ENCODE measurements at places on chromosomes 12 and 14.

DNA sequence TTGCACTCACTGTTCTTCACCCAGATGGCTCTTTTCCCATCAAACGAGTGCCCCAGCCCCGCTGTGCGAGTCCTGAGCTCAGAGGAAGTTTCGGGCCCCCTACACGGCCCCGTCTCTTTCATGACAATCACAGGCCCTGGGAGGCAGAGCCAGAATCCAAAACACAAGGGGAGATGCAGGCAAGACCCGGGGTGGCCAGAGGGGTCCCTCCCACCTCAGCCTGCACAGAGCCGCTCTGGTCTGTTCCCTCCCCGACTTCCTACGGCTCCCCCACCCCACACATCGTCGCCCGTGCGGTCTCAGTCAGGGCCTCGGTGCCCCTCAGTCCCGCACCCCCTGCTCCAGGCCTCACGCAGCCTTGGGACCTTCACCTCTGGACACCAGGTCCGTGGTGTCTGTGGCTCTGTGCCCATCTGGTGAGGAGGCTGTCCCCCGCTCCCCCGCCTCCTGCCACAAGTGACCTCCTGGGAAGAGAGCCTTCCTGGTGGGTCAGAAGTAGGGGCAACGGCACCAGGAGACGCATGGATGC, 8.9 kb downstream of the GPR132 start:
- DNase-seq, result no peak

DNA sequence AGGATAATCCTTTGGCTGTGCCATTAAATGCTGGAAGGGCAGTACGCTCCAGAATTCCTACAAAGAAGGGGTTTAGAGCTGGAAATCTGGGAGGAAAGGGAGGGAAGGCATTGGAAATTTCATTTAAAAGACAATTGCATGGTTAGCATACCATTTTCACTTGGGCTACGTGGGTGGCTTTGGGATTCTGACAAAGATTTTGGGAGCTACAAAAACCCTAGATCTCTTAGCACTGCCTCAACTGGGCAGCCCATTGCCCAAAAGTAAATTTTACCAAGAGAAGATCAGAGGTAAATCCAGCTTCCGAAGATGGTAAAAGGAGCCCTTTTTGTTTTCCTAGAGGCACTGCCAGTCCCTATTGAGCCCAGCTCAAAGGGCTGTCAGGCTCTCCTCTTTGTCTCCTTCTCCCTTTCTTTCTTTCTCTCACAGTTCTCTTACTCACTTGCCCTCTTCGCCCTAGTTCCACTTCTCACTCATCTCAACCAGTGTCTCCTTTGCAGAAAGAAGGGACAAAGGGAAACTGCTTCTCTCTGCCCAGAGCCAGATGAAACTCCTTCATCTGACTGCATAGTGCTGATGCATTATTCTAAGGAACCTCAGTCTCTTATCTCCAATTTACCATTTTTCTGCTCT, 125.4 kb upstream of the PLEKHA5 start:
- no peak for DNase-seq

DNA sequence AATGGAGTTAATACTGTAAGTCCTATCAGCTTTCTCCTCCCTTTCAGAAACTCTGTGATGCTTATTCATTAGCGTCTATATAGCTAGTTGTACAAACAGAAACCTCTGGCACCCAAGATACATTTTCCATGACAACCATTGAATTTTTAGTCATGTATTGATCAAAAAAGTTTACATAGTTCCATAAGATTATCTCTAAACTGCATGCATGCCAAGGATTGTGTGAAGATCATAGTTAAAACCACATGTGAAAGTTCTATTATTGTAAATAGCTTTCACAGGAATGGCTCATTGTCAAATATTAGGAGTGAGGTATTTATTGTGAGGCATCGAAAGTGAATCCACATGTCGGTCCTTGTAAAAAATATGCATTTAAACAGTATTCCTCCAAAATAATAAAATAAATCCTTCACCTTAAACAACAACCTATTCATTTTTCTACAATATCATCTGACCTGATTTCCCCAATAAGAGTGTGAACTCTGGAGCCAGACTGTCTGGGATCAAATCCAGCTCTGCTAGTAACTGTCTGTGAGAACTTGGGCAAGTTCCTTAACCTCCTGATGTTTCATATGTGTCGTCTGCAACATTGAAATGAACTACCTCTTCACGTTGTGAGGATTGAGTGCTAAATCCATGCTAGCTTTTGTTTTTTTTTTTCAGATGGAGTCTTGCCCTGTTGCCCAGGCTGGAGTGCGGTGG, 10.6 kb upstream of the CDKL1 start:
- no peak for DNase-seq

DNA sequence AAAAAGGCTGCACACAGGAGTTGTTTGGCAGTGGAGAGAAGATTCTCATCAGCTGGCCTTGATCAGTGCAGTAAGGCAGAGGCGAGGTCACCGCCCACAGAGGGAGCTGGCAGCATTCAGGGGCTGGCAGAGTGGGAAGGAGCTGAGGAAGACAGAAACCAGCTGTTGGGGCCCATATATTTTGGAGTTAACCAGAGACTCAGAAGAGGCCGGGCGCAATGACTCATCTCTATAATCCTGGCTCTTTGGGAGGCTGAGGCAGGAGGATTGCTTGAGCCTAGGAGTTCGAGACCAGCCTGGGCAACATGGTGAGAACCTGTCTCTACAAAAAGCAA, 17.7 kb downstream of the SMCO2 start:
- DNase-seq, result no peak

- no peak for DNase-seq
These were observed 183.3 kb downstream of the CCDC59 start for GRCh38 chr12:82174936-82175335.

- no peak for DNase-seq
These were observed 48.5 kb downstream of the CYP46A1 start for GRCh38 chr14:99732436-99733210.

- DNase-seq, result no peak
These were observed 35.8 kb downstream of the NUMB start for GRCh38 chr14:73422515-73422914.

DNA sequence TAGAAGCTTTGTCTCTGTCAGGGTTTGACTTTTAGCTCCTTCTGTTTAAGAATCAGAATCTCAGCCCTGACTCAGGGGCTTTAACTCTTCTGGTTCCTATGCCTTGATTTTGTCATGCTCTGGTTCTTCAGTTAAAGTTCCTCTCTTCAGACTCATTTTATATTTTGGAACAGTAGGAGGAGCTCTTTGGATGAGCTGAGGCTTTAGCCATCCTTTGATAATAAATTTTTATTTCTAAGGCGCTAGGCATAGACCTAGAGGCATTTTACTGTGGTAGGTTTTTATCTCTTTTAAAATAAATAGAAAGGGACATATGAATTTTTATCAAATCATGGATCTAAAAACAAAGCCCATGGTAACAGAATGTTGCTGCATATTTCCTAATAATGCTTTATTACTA, 51.7 kb downstream of the ATP23 start:
- no peak for DNase-seq

- no peak for DNase-seq
These were observed 163.1 kb downstream of the TTC8 start for GRCh38 chr14:88987516-88987915.

- DNase-seq, result no peak
These were observed 281.6 kb upstream of the SLC16A7 start for GRCh38 chr12:59314209-59314608.

GRCh38 chr12:53344824-53345485, 8.8 kb upstream of the SP7 start:
- peak; percentile 80 for DNase-seq

GRCh38 chr12:110007881-110008280, 8.7 kb downstream of the ANKRD13A start:
- no peak for DNase-seq

DNA sequence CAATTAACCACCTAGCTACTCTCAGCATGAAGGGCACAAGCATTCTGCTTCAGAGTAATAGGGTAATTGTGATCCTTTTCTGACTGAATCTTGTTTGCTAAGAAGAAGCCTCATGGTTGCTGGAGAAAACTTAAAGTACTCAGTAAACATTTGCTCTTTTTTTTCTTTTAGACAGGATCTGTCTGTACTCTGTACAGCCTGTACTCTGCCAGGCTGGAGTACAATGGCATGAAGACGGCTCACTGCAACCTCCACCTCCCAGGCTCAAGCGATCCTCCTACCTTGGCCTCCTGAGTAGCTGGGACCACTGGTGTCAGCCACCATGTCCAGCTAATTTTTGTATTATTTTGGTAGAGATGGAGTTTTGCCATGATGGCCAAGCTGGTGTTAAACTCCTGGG, 12.4 kb downstream of the PPP1R13B start:
- no peak for DNase-seq

GRCh38 chr12:89516633-89517032, 8.0 kb downstream of the GALNT4 start:
- no peak for DNase-seq

- no peak for DNase-seq
These were observed 161.8 kb downstream of the KIF26A start for GRCh38 chr14:104299993-104300761.

DNA sequence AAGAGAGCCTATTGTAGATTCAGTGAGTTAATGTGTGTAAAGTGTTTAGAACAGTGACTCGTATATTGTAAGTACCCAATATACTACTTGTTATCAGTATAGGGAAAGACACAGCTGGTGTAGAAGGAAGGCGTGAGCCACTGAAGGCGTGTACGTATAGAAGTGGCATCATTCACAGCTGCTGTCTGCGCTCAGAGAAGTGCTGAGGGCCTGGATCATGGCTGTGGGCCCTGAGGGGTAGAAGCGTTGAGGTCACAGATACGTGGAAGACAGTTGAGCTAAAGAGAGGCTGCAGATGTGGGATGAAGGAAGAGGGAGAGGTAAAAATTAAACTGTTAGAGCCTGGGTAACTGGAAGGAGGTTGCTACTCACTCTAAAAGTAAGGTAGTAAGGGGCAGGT, 5.9 kb downstream of the C12orf75 start:
- no peak for DNase-seq

DNA sequence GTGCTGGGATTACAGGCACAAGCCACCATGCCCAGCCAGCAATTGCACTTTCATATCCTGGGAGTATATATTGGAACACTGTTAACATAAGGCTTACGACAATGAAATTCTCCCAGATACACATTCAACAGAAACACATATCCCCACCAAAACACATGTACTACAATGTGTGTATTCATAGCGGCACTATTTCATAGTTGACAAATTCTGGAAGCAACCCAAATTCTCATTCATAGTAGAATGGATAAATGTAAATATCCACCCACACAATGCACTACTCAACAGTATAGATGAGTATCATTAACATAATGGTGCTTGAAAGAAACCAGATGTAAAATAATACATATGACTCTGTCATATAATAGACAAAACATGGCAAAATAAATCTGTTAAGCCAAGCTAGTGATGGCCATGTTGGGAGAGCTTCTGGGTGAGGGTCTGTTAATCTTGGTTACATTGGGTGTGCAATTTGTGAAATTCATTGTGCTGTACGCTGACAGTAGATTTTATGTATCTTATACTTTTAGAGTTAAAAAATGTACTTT, 2.6 kb upstream of the DNAAF2 start:
- DNase-seq, result no peak

DNA sequence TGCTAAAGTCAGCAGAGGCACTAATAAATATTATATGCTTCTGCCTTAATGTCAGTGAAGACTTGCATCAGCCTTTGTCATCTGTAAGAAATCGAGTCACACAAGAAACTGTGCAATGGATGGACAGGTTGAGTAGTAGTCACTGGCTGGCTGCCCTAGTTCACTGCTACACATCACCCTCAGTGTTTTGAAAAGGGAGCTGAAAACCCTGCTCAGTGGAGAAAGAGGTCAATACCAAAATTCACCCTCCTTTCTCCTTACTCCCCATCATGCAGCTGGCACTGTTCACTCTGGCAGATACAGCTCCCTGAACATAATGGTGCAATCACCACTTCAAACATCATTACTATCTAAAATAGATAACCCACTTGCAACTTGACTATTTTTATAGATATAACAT, 6.6 kb downstream of the ANKS1B start:
- DNase-seq, result no peak

GRCh38 chr12:13060581-13060980, 16.4 kb downstream of the FAM234B start:
- no peak for DNase-seq

DNA sequence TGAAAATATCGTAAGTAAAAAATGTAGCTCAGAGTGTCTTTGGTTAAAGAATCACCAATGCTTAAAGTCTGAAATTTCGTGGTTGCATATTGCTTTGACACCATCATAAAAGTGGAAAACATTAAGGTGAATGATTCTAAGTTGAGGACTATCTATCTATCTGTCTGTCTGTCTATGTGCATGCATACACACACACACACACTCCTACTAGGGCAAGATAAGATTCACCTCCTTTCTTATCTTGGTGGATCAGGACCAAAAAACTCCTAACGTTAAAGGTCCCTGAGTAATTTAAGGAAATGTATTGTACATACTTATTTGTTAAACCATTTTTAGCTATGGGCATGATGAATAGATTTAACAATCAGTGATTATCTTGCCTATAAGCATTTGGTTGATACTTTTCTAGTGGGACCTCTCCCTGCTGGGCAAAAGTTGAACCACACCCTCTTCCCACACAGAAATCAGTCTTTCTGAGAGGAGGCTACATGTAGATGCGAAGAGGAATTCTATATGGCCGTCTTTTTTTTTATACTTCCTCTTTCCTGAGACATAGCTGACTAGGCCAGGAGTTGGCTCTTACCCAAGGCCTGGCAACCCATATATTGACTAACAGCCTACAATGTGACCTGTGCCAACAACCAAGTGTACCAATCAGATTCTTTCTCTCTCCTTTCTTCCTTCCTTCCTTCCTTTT, 19.3 kb upstream of the LLPH start:
- DNase-seq, result no peak

- no peak for DNase-seq
These were observed 7.3 kb upstream of the CLECL1 start for GRCh38 chr12:9740106-9740750.

- no peak for DNase-seq
These were observed 152.7 kb downstream of the FOXN3 start for GRCh38 chr14:89264196-89264800.

- no peak for DNase-seq
These were observed 99.4 kb downstream of the CRADD start for GRCh38 chr12:93776581-93777018.

- no peak for DNase-seq
These were observed 26.3 kb upstream of the BBS10 start for GRCh38 chr12:76374386-76375020.

DNA sequence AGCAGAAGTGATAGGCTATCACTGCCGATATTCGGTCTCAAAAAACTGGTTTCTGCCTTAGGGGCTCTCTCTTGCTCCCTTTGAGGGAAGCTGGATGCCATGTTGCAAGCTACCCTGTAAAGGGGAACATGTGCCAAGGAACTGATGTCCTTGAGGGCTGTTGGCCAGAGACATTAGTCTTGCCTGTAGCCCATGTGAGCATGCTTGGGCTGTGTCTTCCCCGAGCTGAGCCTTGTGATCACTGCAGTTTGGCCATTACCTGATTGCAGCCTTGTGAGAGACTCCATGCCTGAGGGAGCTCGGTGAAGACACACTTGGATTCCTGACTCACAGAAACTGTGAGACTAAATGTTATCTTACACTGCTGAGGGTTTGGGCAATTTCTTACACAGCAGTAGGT, 18.8 kb downstream of the RTRAF start:
- no peak for DNase-seq

- DNase-seq, result no peak
These were observed 231.9 kb downstream of the GPHN start for GRCh38 chr14:66739826-66740225.

Measured in substantia nigra (tissue), 51 donors.